ENCODE measurements at places on chromosomes 2 and 18. TPM values are rescaled to one million over a fixed set of nuclear protein-coding genes. Genes with fewer than 3 reads are reported as not detected.

Gene ARL4C
- total RNA-seq, result 18.6 TPM

DNA sequence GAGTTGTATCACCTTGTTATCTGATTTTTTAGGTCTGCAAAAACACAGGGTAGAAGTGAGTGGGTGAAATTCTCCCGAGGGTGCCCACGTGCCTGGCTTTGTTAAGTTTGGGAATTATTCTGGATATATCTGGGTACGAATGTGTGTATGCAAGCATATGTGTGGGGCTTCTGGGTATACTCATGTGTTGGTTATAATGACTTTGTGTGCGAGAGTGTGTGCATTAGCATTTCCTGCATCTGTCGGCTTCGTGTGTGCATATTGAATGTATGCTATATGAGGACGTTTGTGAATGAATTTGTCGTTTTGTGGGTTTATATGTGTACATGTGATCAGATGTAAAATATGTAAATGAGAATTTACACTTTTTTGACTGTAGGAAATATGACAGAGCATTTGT lies 13.8 kb upstream of the DNAJC27 start:
- H3K4me3 ChIP-seq, result no peak overlapping the region
- no peak overlapping the region for H3K27ac ChIP-seq
- H3K4me1 ChIP-seq, result no peaks in the 10 kb centered on the region
- H3K36me3 ChIP-seq, result no peaks in the 10 kb centered on the region
- H3K27me3 ChIP-seq, result no peaks in the 10 kb centered on the region

- H3K4me1 ChIP-seq, result peaks cover 29% of the 10 kb centered on the region
- DNase-seq, result no peak
- H3K27me3 ChIP-seq, result no peaks in the 10 kb centered on the region
- H3K36me3 ChIP-seq, result no peaks in the 10 kb centered on the region
- H3K4me3 ChIP-seq, result no peak overlapping the region
Measured at GRCh38 chr18:2994603-2995432, 18.1 kb downstream of the LPIN2 start.

- no peaks in the 10 kb centered on the region for H3K36me3 ChIP-seq
- H3K4me1 ChIP-seq, result no peaks in the 10 kb centered on the region
- no peak overlapping the region for H3K4me3 ChIP-seq
- DNase-seq, result no peak
- no peak overlapping the region for H3K27ac ChIP-seq
Measured at GRCh38 chr2:216388046-216388884, 16.0 kb upstream of the MARCHF4 start.

DNA sequence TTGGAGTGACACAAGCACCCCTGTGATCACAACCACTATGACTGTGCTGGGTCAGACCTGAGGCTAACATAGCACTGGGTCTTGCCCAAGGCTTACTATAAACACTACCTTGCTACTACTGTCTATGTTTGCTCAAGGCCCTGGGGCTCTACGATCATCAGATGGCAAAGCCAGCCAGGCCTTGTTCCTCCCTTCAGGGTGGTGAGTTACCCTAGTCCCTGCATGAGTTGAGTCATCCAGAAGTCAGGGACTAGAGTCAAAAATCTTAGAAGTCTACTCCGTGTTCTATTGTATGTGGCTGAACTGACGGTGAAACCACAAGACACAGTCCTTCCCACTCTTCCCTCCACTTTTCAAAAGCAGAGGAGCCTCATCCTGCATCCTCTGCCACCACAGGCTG lies 551.2 kb upstream of the FSIP2 start:
- H3K36me3 ChIP-seq, result no peaks in the 10 kb centered on the region
- no peaks in the 10 kb centered on the region for H3K4me1 ChIP-seq
- H3K4me3 ChIP-seq, result no peak overlapping the region
- no peak overlapping the region for H3K27ac ChIP-seq

Measured in upper lobe of left lung (tissue), 6 donors.